ENCODE measurements at places on chromosomes 5 and 9.

- DNase-seq, result no peak
Measured at GRCh38 chr5:4480528-4481349, 659.4 kb upstream of the ADAMTS16 start.

- no peak for DNase-seq
Measured at GRCh38 chr9:110590816-110591215, 11.3 kb upstream of the SVEP1 start.

- DNase-seq, result no peak
Measured at GRCh38 chr9:86519066-86519615, 164.9 kb upstream of the TUT7 start.

GRCh38 chr5:30908356-30908755 lies 285.1 kb upstream of the CDH6 start:
- no peak for DNase-seq

GRCh38 chr9:14770592-14770991 lies 48.1 kb upstream of the CER1 start:
- DNase-seq, result no peak
